Calu3 (cell line): ENCODE measurements at places on chromosomes 5 and 9.

DNA sequence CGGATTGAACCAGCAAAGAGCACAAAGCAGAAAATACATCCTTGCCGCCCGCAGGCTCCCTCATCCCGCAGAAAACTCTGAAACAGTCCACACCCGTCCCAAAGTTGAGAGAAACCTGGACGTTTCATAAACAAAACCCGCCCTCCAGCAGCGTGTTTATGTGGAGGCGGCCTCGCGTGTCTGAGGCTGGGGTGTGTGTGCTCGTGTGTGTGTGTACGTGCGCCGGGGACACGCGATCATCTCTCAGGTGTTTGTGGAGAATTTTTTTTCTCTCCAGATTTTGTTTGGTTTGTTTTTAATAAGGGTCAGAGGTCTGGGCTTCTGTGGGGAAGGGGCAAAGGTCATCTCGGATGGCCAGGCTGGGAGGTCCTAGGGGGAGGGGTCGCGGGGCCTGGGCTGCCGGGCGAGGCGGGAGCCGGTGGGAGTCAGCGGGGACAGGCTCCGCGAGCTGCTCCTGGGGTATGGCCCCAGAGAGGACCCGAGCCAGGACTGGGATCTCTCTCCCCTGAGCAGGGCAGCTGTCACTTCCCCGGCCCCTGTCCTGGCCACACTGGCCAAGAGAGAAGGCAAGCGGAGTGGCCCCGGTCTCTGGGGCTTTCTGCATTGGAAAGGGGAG is 206.4 kb downstream of the C9orf50 start:
- DNase-seq, result no peak

- DNase-seq, result no peak
Measured at GRCh38 chr5:1185038-1185627, 16.3 kb upstream of the SLC6A19 start.

DNA sequence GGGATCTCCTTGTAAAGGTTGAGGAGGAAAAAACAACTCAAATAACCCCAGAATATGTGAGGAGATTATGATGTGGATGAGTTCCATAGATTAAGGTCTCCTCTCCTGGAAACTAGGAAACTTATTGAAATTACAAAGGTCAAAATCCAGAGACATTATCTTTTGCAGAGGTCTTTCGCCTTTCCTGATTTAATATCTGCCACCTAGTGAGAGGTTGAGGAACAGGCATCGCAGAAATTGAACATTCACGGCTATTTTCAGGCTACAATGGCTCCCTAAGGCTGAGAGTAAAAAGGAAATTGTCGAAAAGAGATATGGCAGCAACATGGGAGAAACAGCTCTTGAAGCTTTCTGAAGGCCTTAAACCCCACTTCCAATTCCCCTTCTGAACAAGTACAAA is 127.5 kb upstream of the PLCXD3 start:
- DNase-seq, result no peak

DNA sequence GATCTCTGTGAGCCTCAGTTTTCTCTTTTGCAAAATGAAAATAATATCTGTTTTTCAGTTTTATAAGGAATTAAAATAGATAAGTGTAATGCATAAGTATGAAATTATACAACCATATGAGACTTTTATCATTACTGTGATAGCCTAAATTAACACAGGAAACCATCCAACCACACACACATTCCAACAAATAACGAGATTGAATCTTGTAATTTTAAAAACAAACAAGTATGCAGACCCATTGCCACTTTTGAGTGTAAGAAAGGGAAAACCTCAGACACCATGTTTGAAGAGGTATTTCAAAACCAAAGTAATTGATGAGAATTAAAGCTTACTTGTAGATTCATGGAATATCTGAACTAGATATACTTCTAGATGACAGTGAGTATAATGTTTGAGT is 32.0 kb downstream of the XRCC4 start:
- DNase-seq, result no peak

DNA sequence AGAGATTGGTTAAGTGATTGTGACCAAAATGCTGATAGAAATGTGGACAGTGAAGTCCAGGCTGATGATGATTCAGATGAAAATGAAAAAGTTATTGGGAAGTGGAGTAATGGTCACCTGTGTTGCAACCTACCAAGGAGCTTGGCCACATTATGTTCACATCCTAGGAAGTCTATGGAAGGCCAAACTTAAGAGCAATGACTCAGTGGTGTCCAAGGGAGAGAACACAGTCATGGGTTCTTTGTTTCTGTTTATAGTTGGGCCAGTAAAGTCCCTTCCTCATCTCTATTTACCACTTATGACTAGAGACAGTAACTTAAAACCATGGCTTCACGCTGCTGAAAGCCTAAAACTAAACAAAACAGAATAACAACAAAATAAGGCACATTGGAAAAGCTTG is 555.3 kb upstream of the DAB2 start:
- no peak for DNase-seq
